GM04503 (cell line): ENCODE measurements at places on chromosomes 3 and 15.
A peak's percentile ranks its signal among the peaks of the same experiment; 100 is the strongest.

- DNase-seq: no peak
These were observed 52.8 kb downstream of the MGA start for GRCh38 chr15:41713047-41713446.

GRCh38 chr3:183984127-183984740 lies 33.5 kb downstream of the ABCC5 start:
- no peak for DNase-seq

- no peak for DNase-seq
These were observed 53.3 kb downstream of the SLC7A14 start for GRCh38 chr3:170532573-170532972.

- no peak for DNase-seq
These were observed 13.0 kb upstream of the MANF start for GRCh38 chr3:51371943-51372557.

- no peak for DNase-seq
These were observed 33.0 kb downstream of the CCDC12 start for GRCh38 chr3:46943237-46944187.

DNA sequence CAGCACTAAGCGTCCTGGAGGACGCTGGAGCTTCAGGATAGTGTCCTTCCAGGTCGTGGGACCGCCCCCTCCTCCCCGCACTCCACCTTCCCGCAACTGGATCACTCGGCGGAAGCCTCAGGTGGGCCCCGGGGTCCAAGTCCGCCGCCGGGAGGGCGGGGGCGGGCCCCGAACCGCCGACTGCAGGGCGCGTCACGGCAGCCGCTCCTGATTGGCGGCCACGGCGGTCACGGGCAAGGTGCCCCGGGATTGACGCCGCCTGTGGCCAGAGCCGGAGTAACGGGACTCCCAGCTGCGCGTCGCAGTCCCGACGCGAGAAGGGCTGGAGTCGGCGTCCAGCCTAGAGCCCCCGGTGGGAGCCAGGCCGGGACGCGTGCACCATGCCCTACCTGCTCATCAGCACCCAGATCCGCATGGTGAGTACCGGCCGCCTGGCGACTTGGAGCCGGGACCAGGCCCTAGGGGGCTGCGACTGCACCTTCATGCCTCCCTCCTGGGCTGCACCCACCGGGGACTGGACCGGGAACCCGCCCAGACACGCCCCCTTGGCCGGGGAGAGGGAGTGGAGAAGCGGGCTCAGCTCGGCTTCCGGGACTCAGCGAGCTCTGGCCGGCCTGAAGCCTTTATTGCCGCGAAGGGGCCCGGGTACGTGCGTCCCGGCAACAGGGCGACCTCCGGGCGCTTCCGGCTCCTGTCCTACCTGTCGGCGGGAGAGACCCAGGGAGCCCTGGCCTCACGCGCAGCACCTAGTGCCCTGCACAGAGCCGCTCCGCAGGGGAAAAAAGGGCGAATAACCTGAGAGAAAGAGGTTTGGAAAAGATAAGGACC lies at the start of gene GCHFR:
GCHFR (plus strand) TSS at position 268 of the 828 bp plus-strand sequence; CDS start at position 381, 113 bp downstream.
- no peak for DNase-seq

DNA sequence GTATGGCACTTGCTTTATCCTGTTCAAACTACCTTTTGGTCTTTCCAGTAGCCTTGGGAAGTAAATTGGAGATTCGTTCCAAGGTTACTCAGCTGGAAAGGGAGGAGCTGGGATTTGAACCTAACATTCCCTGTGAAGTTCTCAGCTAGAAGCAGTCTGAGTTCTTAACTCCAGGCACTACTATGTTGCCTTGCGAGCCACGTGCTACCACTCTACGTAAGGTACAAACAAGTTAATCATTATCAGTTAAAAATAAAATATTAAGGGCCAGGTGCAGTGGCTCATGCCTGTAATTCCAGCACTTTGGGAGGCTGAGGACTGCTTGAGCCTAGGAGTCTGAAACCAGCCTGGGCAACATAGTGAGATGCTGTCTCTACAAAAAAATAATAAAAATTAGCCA lies 30.7 kb upstream of the CDCP1 start:
- no peak for DNase-seq

- no peak for DNase-seq
These were observed 520 bp downstream of the TMEM42 start for GRCh38 chr3:44862226-44862637.

DNA sequence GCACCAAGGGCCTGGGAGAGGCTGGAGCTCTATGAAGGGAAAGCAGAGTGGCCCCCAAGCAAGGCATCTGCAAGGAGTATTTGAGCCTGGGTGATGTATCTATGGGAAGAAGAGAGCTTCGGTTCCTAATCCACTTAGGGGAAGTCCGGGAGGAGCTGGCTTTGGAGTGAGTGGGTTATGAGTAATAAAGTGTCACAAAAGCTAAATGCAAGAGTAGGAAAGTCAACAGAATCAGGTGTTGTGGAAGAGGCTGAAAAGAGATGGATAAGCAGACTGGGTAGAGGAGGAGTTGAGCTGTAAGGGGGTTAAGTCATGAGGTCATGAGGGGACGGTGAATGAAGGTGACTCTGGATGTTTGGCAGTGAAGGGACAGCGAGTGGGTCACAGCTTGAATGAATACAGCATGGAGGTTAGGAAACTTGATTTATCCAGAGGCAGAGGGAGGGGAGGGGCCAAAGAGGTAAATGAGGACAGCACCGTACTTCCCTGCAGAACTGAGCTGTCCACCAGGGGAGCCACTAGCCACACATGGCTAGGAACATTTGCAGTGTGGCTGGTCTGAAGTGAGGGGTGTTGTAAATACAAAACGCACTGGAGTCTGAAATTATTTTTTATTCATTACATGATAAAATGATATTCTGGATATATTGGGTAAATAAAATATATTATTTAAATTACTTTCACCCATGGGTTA lies 83.3 kb downstream of the ADCY5 start:
- no peak for DNase-seq

DNA sequence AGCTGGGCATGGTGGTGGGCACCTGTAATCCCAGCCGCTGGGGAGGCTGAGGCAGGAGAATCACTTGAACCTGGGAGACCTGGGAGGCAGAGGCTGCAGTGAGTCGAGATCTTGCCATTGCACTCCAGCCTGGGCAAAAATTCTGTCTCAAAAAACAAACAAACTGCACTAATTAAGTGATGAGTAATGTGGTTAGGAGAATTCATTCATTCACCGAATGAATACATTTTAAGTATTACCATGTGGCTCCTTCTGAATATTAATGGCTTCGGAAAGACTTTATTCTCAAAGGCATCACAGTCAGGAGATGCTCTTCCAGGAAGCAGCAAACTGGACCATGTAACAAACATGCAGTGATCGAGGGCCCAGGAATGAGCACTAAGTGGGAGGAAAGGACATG lies 23.6 kb downstream of the SPTSSB start:
- no peak for DNase-seq

- DNase-seq: peak; percentile 18
These were observed 16.0 kb upstream of the MYO1E start for GRCh38 chr15:59388670-59389069.

- DNase-seq: no peak
These were observed 55.6 kb upstream of the XCR1 start for GRCh38 chr3:46082849-46083248.

GRCh38 chr3:188486126-188486525 lies 332.2 kb downstream of the LPP start:
- peak; percentile 19 for DNase-seq
